Right kidney (tissue), 9 donors: ENCODE measurements at places on chromosomes 6 and 20.

GRCh38 chr6:34521463-34522285 is 34.5 kb downstream of the SPDEF start:
- no peak for DNase-seq

DNA sequence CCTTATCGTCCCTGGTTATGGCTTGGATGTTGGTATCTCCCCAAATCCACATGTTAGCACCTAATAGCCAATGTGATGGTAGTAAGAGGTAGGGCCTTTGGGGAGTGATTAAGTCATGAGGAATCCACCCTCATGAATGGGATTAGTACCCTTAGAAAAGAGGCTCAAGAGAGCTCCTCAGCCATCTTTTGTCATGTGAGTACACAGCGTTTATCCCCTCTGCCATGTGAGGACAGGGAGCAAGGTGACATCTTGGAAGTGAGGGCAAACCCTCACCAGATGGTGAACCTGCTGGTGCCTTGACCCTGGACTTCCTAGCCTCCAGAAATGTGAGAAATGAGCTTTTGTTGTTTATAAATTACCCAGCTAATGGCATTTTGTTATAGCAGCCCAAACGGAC is 16.1 kb upstream of the SIRPB2 start:
- no peak for DNase-seq

- no peak for DNase-seq
Observed at GRCh38 chr20:46624946-46625345, 26.3 kb downstream of the SLC13A3 start.

DNA sequence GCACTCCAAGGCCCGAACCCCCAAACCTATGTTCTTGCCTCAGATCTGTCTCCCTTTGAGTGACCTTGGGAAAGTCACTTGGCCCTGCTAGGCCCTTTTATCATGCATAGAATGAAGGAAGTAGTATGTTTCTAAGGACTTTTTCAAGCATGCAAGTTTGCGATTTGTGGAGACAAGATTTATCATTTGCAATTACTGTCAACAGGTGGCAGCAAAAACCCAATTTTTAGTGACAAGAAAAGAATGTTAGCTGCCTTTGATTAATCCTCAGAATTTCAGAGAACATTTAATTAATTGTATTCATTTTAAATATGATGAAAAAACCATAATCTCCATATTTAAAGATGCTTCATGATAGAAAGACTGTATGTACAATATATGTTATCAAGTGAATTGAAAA is 28.3 kb upstream of the PREP start:
- DNase-seq = no peak

DNA sequence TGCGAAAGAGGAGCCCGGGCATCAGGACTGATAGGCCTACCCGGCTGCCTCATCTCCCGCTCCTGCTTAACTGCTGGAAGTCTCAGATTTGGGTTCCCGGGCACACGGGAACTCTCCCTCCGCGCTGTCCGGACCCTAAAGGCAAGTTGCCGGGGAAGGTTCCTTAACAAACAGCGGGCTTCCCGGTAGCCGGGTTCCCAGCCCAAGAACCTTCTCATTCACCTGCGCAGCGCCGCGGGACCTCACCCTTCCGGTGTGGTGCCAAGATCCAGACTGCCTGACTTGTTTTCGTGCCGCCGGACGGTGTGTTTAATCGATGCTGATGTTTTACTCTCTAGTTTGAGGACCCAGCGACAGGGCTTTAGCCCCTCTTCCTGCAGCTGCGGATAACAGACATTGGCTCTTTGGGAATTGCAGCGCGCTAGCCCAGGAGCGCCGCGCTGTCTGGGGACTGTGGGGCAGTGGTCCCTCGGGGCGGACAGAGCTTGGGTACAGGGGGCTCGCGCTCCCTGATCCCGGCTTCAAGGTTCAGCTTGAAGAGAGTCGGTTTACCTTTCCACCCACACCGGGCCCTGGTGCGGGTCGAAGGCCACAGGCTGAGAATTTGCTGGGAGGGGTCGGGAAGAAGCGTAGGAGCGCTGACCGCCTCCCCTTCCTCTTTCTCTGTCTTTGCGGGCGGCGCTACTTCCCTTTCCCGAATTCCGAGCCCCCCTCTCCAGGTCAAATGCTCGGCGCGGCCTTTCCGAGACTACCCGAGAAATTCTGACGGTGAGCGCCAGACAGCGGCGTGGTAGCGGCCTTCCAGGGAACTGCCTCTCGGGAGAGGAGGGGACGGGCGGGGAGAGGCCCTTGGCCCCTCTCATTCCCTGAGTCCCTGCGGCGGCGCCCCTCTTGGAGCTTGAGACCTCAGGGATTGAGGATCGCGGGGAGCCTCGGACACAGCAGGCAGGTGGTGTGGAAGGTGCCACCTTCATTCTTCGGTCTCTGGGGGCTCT is 17.2 kb downstream of the ABT1 start:
- peak; percentile 49 for DNase-seq

DNA sequence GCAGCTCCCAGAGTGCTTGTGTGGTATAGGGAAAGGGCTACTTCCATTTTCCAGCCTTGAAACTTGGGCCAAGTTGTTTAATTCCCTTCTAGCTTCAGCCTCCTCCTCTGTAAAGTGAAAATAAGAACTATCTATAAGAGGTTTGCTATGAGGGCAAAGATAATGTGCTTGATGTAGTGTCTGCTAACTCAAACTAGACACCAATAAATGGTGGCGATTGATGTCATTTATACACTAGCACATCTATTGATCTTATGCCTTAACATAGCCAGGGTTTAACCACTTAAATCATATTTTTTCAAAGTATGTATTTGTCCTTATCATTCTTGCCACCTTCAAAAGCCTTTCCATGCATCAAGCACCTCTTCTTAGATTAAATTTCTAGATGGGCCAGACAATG is 55.2 kb downstream of the NEDD9 start:
- no peak for DNase-seq

DNA sequence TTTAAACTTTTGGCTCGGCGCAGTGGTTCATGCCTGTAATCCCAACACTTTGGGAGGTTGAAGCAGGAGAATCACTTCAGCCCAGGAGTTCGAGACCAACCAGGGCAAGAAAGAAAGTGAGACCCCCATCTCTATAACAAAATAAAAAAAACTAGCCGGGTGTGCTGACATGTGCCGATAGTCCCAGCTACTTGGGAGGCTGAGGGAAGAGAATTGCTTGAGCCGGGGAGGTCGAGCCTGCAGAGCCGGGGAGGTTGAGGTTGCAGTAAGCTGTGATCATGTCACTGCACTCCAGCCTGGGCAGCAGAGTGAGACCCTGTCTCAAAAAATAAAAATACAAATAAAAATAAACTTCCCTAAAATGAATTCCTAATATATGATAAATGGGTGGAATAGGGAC is 50.4 kb downstream of the ZMYND8 start:
- no peak for DNase-seq
